A549 (cell line): ENCODE measurements at places on chromosomes 1 and 21. TPM values are rescaled to one million over a fixed set of nuclear protein-coding genes. Genes with fewer than 3 reads are reported as not detected.
A peak's percentile ranks its signal among the peaks of the same experiment; 100 is the strongest.

KLF17 gene
- 0.22 to 0.41 TPM (median 0.40 TPM) in 3 replicates for polyA plus RNA-seq

CATSPERE gene
- polyA plus RNA-seq, result 0.22 to 0.33 TPM (median 0.25 TPM) in 3 replicates

GRCh38 chr1:85450832-85451231, 14.1 kb downstream of the DDAH1 start:
- no peak for DNase-seq

DNA sequence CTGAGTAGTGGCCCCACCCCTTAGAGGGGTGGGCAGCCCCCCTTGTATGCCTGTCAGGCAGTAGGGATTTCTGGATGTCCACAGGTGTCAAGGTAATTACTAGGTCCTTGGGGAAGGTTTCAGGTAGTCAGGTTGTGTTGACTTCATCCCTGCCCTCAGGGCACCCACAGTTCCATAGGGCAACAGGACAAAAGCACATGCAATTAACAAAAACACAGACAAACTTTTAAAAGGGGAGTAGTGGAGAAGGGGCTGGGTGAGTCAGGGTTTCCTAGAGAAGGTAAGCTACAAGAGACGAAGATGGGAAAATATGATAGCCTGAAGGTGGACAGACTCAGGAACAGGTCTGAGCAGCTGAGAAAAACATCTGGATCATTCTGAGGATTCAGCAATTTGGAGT, 14.1 kb downstream of the KRTCAP2 start:
- DNase-seq, result no peak

B3GALT5 gene
- 0.29 to 0.39 TPM (median 0.38 TPM) in 3 replicates for polyA plus RNA-seq

DNA sequence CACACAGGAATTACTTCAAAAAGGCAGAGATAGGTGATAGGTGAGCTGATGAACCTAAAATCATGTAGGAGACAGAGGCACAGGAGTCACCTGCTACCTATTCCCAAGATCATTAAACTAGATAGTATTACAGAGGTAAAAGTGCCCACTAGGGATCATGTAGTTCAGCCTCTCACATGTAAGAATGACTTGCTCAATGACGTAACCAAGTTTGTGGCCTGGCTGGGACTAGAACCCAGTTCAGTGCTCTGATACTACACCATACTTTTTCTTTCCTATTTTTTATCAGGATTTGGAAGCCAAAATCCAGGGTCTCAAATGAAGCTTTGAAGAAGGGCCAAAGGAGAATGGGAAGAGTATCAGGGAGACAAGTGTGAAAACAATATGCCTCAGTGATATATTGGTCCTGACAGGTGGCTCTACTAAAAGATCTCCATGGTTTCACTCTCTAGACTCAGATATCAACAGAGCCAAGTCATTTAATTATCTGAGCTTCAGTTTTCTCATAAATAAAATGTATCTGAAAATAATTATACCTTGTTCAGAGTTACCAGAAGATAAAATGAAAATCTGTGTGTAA, 87.3 kb upstream of the SLFNL1 start:
- DNase-seq, result no peak

- DNase-seq, result peak; percentile 31
These were observed 34.2 kb upstream of the LRRC8C start for GRCh38 chr1:89598450-89599331.
